SIG-M5 (cell line): ENCODE measurements at places on chromosomes 11 and 22.

DNA sequence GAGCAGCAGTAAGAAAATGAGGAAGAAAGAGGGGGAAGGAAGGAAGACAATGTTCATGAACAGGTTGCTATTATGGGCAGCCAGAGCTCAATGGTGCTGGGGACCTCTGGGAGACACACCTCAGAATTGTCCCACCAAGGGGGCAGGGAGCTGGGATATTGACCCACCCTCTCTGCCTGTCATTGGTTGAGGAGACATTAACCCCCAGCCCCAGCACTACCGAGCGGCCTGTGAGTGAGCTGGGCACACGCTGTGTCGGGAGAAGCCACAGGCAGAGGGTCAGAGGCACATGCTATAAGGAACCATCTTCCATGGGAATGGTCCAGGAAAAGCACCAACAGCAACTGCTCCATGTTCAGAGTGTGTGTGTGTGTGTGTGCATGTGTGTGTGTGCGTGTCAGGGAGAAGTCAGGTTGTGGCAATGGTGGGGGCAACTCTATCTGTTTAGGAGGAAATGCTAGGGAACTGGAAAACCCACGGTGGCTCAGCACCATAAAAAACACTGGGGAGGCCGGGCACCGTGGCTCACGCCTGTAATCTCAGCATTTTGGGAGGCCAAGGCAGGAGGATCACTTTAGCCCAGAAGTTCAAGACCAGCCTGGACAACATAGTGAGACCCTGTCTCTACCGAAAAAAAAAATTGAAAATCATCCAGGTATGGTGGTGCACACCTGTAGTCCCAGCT is 49.2 kb downstream of the CD6 start:
- no peak for DNase-seq

GRCh38 chr11:19455731-19456130 is 215.0 kb upstream of the E2F8 start:
- no peak for DNase-seq

GRCh38 chr11:102252339-102252891 is 64.9 kb upstream of the BIRC3 start:
- DNase-seq: no peak

DNA sequence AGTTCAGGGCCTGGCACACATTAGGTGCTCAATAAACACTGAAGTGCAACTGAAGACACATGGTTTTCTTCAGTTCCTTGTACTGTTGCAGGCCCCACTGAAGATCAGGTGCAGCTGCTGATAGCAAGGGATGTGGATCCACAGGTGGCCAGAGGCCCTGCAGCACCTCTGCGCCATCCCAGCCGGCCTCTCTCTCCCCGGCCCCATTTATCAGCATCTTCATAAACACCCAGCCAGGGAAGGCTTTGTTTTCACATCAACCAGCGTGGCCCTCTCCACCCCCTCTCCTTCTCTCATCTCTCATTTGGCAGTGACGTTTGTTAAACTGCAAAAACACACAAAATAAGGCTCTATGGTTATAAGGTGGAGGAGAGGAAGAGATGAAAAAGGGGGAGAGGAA is 528.8 kb downstream of the BUD13 start:
- DNase-seq: no peak

- DNase-seq: peak; percentile 37
These were observed 1.4 kb downstream of the PNPLA2 start for GRCh38 chr11:819943-820649.

DNA sequence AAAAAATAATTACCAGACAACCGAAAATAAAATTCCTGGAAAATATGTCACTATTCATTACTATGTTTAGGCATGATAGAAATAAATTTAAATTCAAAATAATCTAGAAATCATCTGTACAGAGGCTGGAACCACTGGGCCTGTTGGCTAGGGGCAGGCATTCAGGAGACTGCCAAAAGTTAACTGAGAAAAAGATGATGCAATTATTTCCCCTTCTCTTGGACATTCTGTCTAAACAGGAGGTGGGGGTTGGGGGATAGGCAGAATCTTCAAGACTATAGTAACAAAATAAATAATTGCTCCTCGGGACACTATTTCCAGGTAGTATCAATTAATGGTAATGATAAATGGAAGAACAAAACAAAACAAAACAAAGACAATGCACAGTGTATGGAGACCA is 14.1 kb downstream of the BTBD10 start:
- DNase-seq: no peak

GRCh38 chr11:93370260-93370659 is 39.7 kb downstream of the DEUP1 start:
- no peak for DNase-seq

DNA sequence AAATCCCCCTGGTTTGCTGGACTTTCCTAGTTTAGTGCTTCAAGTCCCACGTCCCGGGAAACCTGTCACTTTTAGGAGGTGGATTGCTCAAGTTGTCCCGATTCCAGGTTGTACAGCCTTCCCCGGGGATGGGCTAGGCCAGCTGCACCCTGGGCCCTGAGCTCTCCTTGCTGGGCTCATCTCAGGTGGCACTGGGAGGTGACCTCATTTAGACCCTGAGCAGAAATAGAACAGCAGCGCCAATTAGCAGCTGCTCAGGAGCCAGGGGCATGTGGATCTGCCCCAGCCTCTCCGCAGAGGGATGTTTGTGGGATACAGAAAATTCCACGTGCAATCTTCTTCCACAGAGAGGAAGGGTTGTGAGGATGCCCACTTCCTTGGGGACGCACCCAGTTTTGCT is 9.6 kb upstream of the CERK start:
- no peak for DNase-seq
